ENCODE measurements at places on chromosomes 1 and 21.

DNA sequence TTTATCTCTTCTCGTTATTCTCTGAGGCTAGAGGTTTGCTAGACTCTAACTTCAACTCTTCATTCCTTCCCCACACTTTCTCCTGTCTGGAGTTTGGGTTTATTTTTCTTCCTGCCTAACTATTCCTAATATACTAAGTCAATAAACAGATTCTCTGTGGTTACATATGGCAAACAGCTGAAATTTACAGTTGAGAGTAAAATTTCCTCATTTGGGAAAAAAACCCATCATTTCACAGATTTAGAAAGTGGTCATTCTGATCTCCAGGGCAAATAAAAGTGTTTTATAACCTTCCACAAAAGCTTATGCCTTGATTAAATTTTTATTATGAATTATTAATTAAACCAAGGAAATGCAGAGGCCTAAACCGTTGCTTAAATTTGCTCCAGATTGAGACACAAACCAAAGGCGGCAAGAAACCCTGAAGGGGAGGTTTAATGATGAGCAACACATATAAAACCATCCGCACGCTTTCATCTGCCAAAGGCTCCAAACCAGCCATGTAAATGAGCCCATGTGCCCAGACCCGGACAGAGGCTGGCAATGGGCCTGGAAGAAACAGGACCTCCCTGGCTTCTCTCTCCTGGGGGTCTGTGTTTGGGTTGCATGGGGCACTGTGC, 201.7 kb upstream of the LMO4 start:
- no peak for DNase-seq

DNA sequence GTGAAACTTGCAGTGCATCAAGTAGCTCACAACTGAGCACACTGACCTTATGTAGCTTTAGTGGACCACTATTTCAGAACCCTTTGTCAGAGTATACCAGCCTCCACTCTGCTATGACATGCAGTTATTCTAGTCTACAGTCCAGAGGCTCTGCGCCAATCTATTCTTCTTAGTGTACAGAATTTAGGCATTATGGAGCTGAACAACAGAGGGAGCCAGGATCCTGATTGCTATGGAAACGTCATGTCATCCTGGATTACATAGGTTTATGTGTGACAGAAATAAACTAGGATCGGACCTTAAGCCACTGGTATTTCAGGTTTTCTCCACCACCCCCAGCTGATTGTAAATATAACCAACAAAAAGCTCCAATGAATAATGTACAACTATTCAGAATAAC, 48.1 kb upstream of the EEIG2 start:
- no peak for DNase-seq

DNA sequence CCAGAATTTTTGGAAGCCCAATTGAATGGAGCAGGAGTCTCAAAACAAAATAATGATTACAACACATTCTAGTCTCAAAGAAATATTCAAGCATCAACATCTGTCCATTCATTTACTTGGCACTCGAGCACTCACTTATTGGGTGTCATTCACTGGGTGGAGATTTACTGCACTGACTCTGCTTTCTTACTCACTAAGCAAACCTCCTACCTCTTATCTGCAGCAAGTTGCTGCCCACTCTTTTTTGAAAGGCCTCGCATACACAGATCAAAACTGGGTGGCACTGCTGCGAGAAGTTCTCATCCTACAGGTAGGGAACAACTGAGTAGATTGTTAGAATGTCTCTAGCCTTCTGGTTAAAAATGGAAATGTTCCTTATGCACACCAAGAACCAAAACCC, 18.0 kb downstream of the RHBDL2 start:
- DNase-seq = peak; percentile 49

DNA sequence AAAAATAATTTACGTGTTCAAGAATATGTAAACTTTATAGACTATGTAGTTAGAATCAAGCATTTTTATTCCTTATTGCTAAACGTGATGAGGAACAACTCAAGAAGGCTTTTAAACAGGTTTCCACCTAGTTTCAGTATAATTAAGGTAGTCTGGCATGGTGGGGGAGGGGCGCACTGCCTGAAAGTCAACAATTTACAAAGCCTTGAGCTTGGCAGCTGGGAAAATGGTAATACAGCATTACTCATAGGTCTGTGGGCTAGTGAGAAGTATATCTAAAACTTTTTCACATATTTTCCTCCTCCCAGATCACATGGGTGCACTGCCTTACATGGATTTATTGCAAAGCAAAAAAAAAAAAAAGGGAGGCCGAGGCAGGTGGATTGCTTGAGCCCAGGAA, 75.2 kb downstream of the EVI5 start:
- peak; percentile 13 for DNase-seq

DNA sequence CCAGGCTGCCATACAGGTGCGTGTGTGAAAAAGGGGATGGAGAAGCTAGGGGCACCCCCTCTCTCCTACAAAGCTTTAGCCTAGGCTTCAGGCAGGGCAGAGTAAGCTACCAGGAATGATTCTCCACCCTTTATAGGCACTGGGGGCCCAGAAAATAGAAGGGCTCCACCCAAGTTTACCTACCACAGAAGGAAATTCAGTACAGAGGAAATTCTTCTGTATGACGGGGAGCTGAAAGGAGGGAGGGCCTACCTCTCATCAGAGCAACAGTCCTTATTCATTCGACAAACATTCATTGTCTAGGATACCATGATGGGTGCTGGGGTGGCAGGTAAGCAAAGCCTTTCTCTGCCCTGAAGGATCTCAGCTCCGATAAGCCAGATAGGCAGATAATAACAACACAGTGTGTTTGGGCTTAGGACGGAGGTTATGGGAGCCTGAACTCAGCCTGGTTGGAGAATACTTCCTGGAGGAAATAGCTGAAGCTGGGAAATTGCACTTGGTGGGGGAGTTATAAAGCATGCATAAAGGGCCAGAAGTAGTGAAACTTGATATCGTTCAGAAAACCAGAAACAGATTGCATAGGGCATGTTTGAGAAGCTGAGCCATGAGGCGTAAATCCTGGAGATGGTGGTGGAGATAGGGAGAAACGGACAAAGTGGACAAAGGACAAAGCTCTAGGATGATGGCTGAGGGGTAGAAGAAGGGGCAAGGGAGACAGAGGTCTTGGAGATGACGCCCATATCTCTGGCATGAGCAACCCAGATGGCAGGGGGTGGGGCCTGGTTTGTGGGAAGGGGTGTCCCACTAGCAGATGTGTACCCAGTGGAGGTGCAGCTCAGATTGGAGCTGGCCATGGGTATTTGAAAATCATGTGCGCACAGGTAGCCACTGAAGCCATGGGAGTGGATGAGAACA, 5.3 kb upstream of the P3R3URF start:
- no peak for DNase-seq

DNA sequence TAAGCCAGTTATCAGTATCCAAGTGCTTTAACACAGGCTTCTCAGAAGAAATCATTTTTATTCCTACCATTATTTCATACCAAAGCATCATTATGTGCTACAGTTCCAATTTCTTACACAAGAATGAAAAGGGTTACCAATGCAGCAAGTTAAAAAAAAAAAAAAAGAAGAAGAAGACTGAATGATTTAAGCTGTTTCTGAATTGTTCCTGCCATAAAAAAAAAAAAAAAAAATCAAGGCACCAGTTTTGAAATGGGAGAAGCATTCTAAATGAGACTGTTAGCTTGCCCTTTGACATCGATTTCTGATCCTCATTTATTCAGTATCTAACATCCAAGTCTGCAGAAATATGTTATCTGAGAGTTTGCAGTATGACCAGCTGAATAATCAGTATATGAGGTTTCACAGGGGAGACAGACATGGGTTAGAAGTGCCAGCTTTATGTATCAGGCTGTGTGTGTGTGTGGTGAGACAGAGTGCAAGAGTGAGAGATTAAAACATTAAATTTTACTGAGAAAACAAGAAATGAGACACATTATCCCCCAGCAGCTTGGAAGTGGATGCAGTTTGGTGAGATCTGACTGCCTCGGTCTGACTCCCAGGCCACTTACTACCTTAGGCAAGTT, 105.8 kb downstream of the COLGALT2 start:
- DNase-seq = no peak

DNA sequence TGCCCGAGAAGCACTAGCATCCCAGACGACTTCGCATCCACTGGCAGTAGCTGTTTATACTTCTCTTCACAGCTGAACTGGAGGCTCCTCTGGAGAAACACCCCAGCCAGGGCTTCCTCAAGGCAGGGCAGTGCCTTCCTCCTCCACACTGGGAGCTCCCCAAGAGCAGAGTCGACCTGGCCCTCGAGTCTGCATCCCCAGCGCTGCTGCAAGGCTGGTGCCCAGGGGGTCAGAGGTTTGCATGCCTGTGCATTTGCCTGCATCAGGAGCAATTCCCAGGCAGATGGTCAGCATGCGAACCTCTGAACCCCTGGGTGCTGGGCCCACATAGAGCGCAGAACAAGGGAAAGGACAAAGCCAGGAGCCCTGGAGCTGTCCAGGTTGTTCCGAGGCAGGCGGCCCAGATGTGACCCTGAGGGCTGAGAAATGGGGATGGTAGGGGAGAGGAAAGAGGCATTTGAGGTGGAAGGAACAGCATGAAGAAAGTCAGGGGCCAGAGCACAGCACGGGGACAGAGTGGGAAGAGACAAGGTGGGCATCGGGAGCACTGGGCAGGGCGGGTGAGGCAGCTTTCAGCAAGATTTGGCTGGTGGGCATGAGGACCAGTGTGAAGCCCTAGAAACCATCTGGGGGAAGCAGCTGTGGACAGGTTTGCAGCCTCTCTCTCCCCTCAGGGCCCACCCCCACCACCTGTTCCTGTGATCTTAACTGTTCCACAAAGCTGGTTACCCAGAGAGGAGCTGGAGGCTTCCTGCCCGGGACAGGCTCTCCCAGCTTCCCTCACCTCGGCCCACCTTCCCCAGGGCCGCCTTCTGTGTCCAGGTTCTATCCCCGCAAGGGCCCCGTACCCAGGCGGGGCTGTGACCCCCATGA, 6.4 kb upstream of the S100A8 start:
- no peak for DNase-seq

DNA sequence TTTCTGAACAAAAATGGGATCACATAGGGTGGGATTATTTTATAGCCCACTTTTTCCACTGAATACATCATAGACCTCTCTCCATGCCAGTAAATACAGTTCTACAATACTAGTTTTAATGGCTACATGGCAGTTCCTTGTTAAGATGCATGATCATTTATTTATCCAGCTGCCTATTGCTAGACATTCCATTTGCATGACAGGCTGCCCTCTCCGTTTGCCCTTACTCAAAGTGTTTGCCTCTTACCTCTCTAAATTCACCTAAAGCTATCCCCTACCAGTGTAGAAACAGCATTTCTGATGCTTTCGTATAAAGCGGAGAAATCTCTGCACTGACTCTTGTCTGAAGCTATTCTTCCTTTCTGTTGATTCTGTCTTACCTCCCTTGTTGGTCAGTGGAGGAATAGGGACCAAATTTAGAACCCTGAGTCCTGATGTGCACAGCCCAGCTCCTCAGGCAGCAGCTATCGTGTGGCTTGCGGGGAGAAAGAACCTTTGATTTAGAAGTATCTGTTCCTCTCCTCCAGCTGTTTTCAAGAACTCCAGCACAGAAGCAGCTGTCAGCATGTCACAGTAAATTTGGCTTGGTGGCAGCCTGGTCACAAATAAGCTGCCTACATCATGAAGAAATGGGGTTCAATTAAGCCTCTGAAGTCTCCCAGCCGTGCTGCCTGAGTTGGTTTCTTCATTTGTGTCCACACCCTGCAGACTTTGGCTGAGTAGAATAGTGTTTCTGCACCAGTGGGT, 337.3 kb downstream of the PRDM2 start:
- no peak for DNase-seq
